Suprapubic skin (tissue), 4 donors: ENCODE measurements at places on chromosomes 6 and 20. TPM values are rescaled to one million over a fixed set of nuclear protein-coding genes. Genes with fewer than 3 reads are reported as not detected.

DNA sequence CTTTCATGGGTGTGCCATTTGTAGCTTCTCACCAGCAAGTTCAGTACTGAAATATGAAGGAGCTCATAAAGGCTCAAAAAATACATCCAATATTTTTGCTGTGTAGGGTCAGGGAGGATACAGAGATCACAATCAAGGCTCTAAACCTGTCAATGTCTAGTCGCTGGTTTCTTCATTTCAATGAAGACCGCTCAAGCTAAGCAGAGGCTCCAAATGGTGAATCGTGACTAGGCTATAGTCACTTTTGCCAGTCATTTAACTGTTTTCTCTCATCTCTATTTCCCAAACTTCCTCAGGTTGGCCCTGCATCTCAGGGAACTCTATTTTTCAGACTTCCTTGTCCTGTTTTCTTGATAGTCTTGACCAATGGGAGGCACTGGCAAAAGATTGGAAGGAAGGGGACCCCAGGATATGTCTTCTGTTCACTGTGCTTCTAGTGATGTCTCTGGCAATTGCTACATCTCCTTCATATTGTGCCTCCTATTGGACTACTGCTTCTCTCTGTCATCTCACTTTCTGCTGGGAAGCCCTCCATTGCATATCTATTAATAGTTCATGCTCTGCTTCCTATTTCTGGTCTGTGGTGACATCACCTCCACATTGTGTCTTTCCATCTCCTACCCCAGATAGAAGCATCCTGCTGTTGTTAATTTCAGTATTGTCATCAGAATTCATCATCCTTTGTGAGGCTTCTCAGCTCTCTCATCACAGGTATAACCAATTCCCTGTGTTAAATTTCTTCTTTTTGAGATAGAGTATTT lies 87.7 kb upstream of the FAM184A start:
- H3K36me3 ChIP-seq, result no peaks in the 10 kb centered on the region
- H3K4me3 ChIP-seq, result no peak overlapping the region
- H3K4me1 ChIP-seq, result peaks cover 8% of the 10 kb centered on the region
- H3K27ac ChIP-seq, result no peak overlapping the region
- no peak for DNase-seq

DNA sequence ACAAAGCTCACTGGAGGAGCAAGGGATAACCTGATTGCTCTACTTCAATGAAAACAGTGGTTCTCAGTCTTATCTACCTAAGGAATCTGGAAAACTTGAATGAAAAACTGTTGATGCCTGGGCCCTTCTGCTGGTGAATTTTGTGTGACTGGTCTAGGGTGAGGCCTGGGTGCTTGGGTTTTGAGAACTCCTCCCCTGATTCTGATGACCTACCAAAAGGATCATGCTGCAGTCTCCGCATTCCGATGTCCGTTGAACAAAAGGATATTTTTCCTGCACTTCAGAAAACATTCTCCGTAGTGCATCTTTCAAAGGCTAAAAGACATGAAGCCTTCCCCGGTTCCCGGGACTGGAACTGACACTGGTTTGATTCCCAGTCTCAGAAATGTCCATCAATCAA lies 157.9 kb downstream of the SYNDIG1 start:
- DNase-seq, result no peak
- no peak overlapping the region for H3K4me3 ChIP-seq
- no peaks in the 10 kb centered on the region for H3K27me3 ChIP-seq
- no peaks in the 10 kb centered on the region for H3K4me1 ChIP-seq
- H3K27ac ChIP-seq, result no peak overlapping the region

CFB gene
- 3.7 TPM for total RNA-seq

HLA-DRB1 gene
- total RNA-seq, result 37.5 TPM

DNA sequence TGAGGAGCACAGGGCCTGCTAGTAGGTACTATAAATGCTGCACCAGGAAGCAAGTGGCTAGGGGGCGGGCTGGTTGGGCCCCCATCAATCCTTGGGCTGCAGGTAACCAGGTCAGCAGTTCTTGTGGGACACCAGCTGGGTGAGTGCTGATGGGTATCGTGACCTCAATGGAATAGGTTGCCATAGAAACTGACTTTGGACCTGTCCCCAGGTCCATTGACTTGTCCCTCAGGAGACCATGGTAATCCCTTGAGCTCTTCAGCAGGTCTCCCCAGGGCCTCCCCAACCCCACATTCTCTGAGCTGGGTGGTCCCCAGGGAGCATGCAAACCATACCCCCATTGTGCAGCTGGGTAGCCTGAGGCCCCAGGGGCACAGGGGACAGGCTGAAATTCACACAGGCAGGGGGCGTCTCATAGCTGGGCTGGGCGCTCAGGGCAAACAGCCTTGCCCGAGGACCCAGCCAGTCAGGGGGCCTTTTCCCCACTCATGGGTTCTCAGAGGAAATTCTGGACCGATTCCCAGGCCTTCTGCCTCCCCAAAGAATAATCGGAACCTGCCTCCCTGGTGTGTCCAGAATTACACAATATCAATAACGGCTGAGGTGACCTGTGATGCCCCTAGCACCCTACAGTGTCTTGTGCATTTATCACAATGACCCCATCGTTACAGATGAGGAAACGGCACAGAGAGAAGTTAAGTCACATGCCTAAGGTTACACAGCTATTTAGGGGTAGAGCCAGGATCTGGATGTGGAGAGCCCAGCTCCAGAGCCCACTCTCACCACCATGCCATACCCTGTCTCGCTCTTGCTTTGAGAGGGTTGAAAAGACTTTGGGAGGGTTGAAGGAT lies 35.9 kb downstream of the SRC start:
- no peak for DNase-seq
- no peak overlapping the region for H3K27ac ChIP-seq
- H3K4me1 ChIP-seq, result peaks cover 14% of the 10 kb centered on the region
- H3K27me3 ChIP-seq, result no peaks in the 10 kb centered on the region
- H3K4me3 ChIP-seq, result no peak overlapping the region
- peaks cover 13% of the 10 kb centered on the region for H3K36me3 ChIP-seq

DNA sequence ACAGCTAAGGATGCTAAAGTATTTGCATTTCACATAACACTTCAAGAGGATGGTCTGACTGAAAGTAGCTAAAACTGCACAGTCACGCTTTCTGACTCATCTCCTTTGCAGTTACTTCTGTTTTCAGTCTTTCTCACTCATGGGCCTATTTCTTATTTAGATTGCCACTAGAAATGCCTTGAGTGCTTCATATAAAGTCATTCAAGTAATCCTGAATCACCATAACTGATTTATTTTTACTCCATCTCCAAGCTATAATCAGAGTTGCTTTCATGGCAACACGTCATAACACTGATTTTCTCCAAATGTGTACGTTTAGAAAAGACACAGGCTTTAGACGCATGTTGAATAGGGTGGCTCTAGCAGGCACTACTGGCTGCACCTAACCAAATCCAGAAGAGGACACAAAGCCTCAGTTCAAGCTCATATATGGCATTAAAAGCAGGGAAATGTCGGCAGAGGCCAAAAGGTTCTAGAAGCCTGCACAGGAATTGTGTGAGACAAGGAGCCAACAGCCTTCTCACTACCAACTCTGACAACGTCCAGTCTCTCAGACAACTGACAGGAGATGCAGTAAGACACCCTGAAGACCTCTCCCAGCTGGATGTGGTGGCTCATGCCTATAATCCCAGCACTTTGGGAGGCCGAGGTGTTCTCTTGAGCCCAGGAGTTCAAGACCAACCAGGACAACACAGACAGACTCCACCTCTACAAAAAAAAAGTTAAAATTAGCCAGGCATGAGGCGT lies 64.1 kb upstream of the BEND6 start:
- DNase-seq, result no peak
- no peaks in the 10 kb centered on the region for H3K27me3 ChIP-seq
- no peak overlapping the region for H3K4me3 ChIP-seq
- no peaks in the 10 kb centered on the region for H3K4me1 ChIP-seq

GRCh38 chr20:50341880-50342637 lies 151.4 kb downstream of the CEBPB start:
- no peak overlapping the region for H3K27ac ChIP-seq
- no peak overlapping the region for H3K4me3 ChIP-seq
- H3K4me1 ChIP-seq, result peaks cover 48% of the 10 kb centered on the region
- H3K36me3 ChIP-seq, result no peaks in the 10 kb centered on the region
- no peaks in the 10 kb centered on the region for H3K27me3 ChIP-seq
- no peak for DNase-seq

TRIM31 gene
- total RNA-seq, result not detected

- H3K4me1 ChIP-seq, result peaks cover 7% of the 10 kb centered on the region
- DNase-seq, result no peak
- H3K27ac ChIP-seq, result no peak overlapping the region
- no peak overlapping the region for H3K4me3 ChIP-seq
These were observed 2.6 kb downstream of the ZNF165 start for GRCh38 chr6:28082939-28083338.

OTOR gene
- total RNA-seq, result not detected

ABHD16B gene
- not detected for total RNA-seq

DYNLT1 gene
- total RNA-seq, result 50.2 TPM

- DNase-seq, result no peak
- no peak overlapping the region for H3K27ac ChIP-seq
- no peaks in the 10 kb centered on the region for H3K4me1 ChIP-seq
- no peaks in the 10 kb centered on the region for H3K27me3 ChIP-seq
These were observed 38.5 kb upstream of the VSX1 start for GRCh38 chr20:25120457-25120856.

CDH26 gene
- total RNA-seq, result 2.2 TPM

- no peak overlapping the region for H3K27ac ChIP-seq
- no peak for DNase-seq
- no peak overlapping the region for H3K4me3 ChIP-seq
- H3K27me3 ChIP-seq, result no peaks in the 10 kb centered on the region
- no peaks in the 10 kb centered on the region for H3K36me3 ChIP-seq
- no peaks in the 10 kb centered on the region for H3K4me1 ChIP-seq
These were observed 87.8 kb upstream of the HS3ST5 start for GRCh38 chr6:114430534-114431124.

- no peaks in the 10 kb centered on the region for H3K27me3 ChIP-seq
- H3K27ac ChIP-seq, result no peak overlapping the region
- H3K4me1 ChIP-seq, result no peaks in the 10 kb centered on the region
- H3K4me3 ChIP-seq, result no peak overlapping the region
- H3K36me3 ChIP-seq, result no peaks in the 10 kb centered on the region
- DNase-seq, result no peak
These were observed 324.2 kb downstream of the UBE3D start for GRCh38 chr6:82741325-82741995.

MAP3K5 gene
- total RNA-seq, result 19.4 TPM

POU3F2 gene
- total RNA-seq, result not detected

- no peaks in the 10 kb centered on the region for H3K36me3 ChIP-seq
- peaks cover 3% of the 10 kb centered on the region for H3K4me1 ChIP-seq
- no peak overlapping the region for H3K27ac ChIP-seq
- no peak overlapping the region for H3K4me3 ChIP-seq
These were observed 191.1 kb downstream of the ATXN1 start for GRCh38 chr6:16570221-16570553.

DNA sequence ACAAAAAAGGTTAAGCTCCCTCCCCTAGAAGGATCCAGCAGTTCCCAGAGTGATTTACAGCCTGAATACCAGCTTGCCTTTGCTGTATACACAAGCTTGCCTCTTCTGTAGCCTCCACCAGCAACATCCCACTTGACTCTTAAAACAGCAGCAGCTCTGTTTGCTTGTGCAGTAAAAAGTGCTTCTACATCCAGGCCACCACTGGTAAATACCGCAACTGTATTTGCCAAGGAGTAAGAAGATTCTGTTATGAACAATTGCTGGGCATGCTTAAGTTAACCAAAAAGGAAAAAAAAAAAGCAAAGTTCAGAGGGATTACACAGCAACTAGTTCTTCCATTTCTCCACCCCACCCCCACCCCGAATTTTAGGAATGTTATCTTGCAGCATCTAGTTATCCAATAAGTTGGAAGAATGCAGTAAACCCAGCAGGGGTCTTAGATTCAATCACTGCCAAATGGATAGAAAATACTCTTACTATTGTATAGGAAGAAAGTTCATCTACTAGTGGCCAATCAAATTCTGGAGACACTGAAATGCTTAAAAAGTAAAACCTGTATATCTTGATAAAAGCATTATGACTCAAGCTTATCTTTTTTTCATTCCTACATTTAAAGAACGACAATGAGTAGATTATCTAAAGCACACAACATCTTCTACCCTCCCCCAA lies 4.8 kb downstream of the SALL4 start:
- DNase-seq, result no peak
- no peak overlapping the region for H3K27ac ChIP-seq
- no peaks in the 10 kb centered on the region for H3K36me3 ChIP-seq
- H3K27me3 ChIP-seq, result peaks cover 46% of the 10 kb centered on the region
- peaks cover 28% of the 10 kb centered on the region for H3K4me1 ChIP-seq

TP53INP2 gene
- 8.1 TPM for total RNA-seq

BACH2 gene
- total RNA-seq, result 8.5 TPM

KCNK17 gene
- total RNA-seq, result not detected

DNA sequence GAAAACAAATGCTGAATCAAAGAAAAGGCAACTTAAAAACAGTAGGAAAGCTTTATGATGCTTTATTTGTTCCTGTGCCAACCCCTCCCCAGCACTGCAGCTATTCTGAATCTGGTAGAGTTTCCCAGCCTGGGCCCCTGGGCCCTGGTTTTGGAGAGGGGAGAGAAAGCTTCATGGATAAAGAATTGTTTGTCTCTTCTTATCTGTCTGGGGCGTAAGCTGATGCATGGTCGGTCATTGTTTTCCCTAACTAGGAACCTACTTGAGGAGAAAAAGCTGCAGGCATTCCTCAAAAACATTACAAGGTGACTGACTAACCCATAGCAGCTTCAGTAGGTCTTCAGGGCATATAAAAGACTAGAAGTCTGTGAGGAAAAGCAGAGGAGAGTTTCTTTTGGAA lies 758.1 kb upstream of the EPHA7 start:
- H3K4me3 ChIP-seq, result no peak overlapping the region
- no peaks in the 10 kb centered on the region for H3K4me1 ChIP-seq
- H3K27ac ChIP-seq, result no peak overlapping the region
- no peak for DNase-seq

DNA sequence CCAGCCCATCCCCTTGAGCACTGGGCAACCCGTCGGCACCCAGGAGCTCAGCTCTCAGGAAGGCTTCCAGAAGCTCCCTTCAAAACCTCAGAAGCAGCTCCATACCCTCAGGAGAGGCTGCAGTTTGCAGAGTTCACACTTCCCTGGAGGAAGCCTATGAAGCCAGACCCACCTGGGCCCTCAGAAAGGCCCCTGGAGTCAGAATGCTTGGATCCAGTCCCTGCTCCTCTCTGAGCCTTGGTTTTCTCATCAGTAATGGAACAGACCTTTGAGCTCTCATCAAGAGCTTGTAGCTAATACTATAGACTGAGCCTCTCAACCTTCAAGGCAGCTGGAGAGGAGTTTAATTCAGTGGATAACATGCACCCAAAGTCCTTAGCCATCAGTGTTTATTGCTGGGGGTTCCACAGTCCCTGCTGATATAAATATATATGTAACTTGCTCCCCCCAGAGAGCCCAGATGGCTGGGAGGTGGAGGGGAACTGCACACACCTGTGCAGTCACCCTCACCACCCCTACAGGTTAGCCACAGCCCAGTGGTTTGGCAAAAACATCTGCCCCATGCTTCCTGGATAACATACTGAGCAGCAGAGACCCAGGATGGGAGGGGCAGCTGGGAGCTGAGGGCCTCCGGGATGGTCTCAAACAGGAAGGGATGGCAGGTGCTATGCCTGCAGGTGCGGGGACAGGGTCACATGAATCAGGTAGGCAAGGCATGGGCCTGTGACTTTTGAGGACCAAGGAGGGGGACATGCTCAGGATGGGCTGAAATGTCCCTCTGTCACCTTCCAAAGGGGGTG lies 120.1 kb downstream of the SNX5 start:
- DNase-seq, result no peak
- H3K4me1 ChIP-seq, result peaks cover 38% of the 10 kb centered on the region
- H3K27me3 ChIP-seq, result no peaks in the 10 kb centered on the region
- no peaks in the 10 kb centered on the region for H3K36me3 ChIP-seq
- H3K27ac ChIP-seq, result no peak overlapping the region
- no peak overlapping the region for H3K4me3 ChIP-seq
